Activated naive CD4-positive, alpha-beta T cell treated with anti-CD3 and anti-CD28 coated beads for 36 hours (primary cell): ENCODE measurements at places on chromosomes 5 and 9.

DNA sequence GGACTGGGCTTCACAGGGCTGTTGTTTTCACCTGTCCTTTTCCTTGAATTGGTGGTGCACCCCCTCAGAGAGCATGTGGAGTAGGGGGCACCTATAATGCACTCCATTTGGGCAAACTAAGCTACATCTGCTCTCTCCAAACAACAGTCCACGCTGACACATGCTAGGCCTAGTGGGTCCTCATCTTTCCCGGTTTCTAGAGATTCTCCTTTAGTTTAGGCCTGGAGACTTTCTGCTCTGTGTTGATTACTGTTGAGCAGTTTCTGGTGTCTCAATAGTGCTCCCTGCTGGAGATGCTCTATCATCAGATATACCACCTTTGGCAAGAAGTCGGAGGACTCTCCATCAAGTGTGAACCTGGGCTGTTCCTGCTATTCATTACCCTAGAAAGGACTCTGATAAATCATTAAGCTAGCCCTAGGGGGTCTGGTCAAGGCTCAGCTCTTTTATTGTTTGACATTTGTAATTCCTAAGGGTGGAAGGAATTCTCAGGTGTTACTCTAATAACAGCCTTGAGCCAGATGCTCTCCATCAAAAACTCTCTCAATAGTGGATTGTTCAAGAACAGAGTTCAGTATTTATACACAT lies 64.0 kb upstream of the FYB1 start:
- peak; percentile 75 for DNase-seq

DNA sequence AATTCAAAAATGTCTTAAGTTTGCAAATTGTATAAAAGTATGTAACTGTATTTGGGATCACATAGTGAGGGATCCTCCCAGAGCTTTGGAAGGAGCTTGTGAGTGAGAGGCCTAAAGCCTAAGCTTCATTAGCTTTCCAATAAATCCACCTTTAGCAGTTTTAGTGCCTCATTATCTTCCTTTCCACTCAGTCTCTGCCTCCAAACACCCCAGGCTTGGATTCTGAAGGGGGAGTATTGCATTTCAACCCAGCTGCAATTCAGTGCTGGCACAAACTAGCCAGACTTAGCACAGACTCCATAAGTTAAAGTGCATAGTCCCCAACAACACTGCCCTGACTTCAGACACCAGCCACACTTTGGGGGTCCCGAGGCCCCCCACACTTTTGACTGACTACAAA lies 113.5 kb downstream of the SMARCA2 start:
- no peak for DNase-seq

DNA sequence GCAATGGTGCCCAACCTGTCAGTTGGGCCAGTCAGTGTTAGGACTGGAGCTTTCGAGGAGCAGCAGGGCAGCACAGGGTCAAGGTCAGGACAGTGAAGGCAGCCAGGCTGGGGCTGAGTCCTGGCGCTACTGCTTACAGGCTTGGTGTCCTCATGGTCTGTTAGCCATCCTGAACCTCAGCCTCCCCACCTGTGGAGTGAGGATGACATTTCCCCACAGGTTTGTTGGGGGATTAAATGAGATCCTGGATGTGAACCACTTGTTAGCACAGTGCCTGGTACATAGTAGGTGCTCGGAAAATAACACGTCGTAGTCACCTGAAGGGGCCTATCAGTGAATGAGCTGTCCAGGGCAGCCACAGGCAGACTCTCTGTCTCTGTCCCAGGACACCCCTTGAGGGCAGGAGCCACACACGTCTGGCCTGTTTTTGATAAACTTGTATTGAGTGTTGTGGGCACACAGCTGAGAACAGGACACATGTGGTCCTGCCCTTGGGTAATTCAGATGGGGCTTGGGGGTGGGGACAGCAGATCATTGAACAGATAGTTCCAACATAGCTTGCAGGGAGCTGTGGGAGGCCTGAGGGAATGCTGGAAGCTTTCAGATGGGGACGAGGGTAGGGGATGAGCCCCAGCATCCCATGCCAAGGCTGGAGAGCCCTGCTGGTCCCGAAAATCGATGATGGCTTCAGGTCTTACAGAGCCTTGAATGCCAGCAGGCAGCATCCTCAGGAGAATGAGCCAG lies 69.3 kb downstream of the AMBP start:
- no peak for DNase-seq

DNA sequence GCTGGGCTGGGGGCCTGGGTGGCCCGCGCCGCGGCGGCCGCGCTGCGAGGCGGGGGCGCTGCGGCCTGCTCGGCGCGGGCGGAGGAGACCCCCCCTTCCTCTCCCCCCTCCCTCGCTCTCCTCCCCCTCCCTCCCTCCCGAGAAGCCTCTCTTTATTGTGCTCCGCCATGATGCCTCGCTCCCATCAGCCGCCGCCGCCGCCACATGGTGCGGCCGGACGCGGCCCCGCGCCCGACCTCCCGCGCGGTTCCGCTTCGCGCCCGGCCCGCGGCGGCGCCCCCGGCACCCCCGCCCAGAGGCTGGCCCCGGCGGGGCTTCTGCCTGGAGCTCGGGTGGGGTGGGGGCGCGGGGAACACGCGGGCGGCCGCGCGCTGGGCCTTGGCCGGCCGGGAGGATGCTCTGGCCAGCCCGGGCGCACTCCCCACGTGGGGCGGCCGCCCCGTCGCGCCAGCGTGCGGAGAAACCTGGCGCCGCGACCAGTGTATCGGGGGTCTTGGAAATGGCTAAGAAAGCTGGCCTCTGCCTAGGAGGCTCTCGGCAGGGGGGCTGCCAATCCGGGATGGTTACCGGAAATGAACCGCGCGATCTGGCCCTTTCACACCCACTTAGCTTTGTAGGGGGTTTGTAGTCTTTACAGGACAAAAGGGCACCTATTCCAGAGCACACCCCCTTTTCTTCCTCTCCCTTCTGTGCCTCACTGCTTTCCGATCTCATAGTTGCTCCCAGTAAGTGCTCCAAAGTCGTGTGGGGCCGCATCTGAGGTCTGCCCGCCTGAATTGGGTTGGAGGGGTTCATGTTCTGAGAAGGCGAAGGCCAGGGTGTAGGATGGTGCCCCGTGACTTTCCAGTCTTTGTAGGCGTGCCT lies 1.0 kb downstream of the SET start:
- peak; percentile 55 for DNase-seq

- DNase-seq, result no peak
Measured at GRCh38 chr5:57871496-57871895, 388.9 kb upstream of the ACTBL2 start.

DNA sequence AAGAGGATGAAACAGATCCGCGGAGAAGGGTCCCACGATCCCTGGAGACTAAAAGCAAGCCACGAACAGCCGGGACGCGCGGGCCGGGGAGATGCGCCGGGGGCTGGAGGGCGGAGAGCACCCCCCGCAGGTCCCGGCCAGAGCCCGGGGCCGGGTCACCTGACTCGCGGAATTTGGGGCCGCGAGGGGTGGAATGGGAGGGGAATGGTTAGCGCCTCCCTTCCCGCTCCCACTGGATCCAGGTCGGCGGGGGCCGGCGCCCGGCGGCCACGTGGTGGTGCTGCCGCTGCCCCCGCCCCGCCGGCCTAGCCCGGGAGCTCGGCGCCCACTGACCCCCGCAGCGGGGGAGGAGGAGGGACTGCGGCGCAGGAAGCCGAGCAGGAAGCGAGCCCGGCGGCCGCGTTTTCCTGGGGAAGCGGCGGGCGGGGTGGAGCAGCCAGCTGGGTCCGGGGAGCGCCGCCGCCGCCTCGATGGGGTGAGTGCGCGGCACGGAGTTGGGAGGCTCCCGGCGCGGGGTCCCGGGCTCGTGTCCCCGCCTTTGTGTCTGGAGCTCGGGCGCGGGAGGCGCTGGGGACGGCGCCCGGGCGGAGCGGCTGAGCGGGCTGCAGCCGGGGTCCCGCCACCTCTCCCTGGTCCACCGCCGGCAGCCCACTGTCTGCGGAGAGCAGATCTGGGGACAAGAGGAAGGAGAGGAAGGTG lies at the start of gene RAI14:
RAI14 (plus strand) TSS at position 328 of the 699 bp plus-strand sequence. CDS start 30,592 bp downstream, outside the sequence.
- peak; percentile 35 for DNase-seq

GRCh38 chr5:31407921-31408693 lies 123.8 kb downstream of the DROSHA start:
- DNase-seq, result no peak

DNA sequence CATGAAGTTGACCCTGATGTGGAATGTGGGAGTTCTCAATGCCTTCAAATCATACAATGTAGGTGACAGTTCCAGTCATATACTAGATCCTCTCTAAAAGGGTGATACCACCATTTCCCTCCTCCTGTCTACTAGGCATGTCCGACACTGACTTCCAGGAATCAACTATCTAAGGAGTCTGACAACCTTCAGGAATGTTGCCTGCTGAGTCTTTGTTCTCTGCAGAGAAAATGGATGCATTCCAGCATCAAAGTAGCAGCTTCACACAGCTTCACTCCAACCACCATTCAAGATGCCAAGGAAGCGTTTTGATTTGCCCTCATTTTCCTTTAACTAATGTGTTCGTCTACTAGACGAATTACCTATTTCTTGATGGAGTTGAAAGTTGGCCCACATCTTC lies 530.2 kb downstream of the EBF1 start:
- DNase-seq, result no peak

- peak; percentile 26 for DNase-seq
Measured at GRCh38 chr5:94908889-94909480, 290.5 kb downstream of the SLF1 start.
